Glomerular endothelial cell (primary cell): ENCODE measurements at places on chromosomes 6 and 20. TPM values are rescaled to one million over a fixed set of nuclear protein-coding genes. Genes with fewer than 3 reads are reported as not detected.

DNA sequence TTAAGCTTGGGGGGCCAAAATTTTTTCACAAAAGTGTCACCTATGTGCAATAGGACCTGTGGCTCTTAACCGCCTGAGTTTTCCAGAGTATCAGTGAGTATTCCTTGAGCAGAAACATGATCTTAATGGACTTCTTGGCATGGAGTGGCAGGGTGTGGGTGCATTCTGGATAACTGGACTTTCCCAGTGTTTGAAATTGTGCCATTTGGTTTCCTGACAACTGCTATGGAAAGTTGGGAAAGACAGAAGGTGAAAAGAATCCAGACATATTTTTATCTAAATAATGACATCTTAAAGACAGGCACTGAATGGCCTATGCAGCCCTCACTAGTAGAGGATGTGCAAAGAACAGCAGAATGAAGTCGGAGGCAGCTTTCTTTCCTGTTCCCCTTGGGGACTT, 34.3 kb upstream of the ADTRP start:
- DNase-seq = no peak

Gene SLC22A2
- not detected in 2 replicates for total RNA-seq

Gene SSTR4
- total RNA-seq = not detected in 2 replicates

- no peak for DNase-seq
Measured at GRCh38 chr6:112478036-112478435, 130.9 kb downstream of the RFPL4B start.

GRCh38 chr6:84218091-84218490, 9.4 kb downstream of the CEP162 start:
- no peak for DNase-seq

Gene GSTA3
- not detected in 2 replicates for total RNA-seq
